ENCODE measurements at places on chromosomes 3 and 15. TPM values are rescaled to one million over a fixed set of nuclear protein-coding genes. Genes with fewer than 3 reads are reported as not detected.

Gene UBA3
- total RNA-seq: 22.5 TPM

Gene DAZL
- not detected for total RNA-seq

Gene CA12
- 188 TPM for total RNA-seq

Gene SOX2
- total RNA-seq: 0.45 TPM

Gene SLC9C1
- total RNA-seq: not detected

Gene PAQR9
- 2.2 TPM for total RNA-seq

Gene EFCC1
- not detected for total RNA-seq

Gene COL8A1
- total RNA-seq: not detected

Gene MBD4
- total RNA-seq: 16.6 TPM

Gene ZNF860
- total RNA-seq: 1.1 TPM

Gene CHRNA3
- 1.0 TPM for total RNA-seq

Gene ACP3
- total RNA-seq: 0.08 TPM

Gene SH2D7
- not detected for total RNA-seq

Gene FMN1
- 0.38 TPM for total RNA-seq

Gene CFAP20DC
- 2.5 TPM for total RNA-seq

Gene IMPG2
- not detected for total RNA-seq

Gene PRTG
- 10.5 TPM for total RNA-seq

Gene PIK3CA
- total RNA-seq: 6.7 TPM

Gene PPP1R2
- 18.2 TPM for total RNA-seq

Gene FYCO1
- 5.5 TPM for total RNA-seq

Gene FES
- 0.43 TPM for total RNA-seq

Gene SPATA12
- total RNA-seq: 0.62 TPM

Gene XIRP1
- total RNA-seq: 0.17 TPM

Gene PIGZ
- 1.5 TPM for total RNA-seq
